ENCODE measurements at places on chromosomes 2 and 18. TPM values are rescaled to one million over a fixed set of nuclear protein-coding genes. Genes with fewer than 3 reads are reported as not detected.

Gene RESP18
- total RNA-seq: not detected

DNA sequence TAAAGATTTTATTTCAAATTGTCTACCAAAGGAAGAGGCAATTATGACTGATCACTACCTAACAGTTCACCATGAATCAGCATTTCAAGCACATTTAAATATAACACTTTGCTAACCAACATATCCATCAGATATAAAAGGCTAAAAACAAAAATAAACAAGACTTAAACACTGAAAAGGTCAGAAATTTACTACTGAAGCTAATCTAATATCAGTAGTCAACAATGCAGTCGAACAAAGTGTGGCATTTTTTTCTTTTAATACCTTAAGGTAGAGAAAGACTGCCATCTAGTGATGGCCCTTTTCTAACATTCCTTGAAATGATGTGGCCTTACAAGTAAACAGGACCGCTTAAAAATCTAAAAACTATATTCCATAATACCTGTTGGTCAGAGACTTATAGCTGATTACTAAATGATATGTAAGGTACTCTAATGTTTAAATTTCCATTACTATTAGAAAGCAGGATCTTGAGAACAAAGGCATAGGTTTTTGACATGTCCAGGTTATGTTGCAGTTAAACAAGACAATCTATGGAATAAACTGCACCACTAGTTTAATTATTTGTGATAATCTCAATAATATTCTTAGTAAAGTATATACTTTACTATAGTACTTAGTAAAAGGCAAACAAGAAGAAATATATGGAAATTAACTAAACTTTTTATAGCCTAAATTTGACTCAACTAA is 80.0 kb downstream of the EXOC6B start:
- no peak for DNase-seq

- DNase-seq: no peak
Observed at GRCh38 chr2:185147361-185147760, 549.0 kb downstream of the ZNF804A start.

- DNase-seq: peak; percentile 20
Observed at GRCh38 chr2:44267796-44268648, 7.3 kb upstream of the SLC3A1 start.

DNA sequence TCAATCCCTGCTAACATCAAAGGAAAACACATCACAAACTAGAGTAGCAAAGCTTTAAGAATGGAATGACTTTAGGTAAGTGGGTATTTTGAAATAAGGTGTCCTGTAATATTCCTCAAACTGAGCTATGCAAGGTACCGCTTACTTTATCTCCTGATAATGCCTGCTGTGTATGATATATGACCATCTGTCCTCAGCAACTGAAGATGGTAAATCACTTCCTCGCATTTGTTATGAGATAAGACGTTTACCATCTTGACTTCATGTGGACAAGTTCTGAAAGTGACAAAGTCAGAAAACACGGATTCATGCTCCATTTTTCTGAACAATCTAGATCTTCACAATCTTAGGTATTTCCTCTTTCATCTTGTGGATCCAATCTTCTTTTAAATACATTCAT is 49.3 kb upstream of the PTPRM start:
- DNase-seq: no peak

GRCh38 chr2:147368306-147368705 is 476.5 kb upstream of the ACVR2A start:
- DNase-seq: no peak

- no peak for DNase-seq
Observed at GRCh38 chr2:62472312-62472711, 33.7 kb downstream of the TMEM17 start.

Gene TNS1
- total RNA-seq: 1,338 TPM

GRCh38 chr18:24063121-24063731 is 48.7 kb downstream of the TTC39C start:
- DNase-seq: no peak

- no peak for DNase-seq
Observed at GRCh38 chr2:177289824-177290628, 25.5 kb upstream of the NFE2L2 start.

Gene GCG
- total RNA-seq: not detected

- DNase-seq: no peak
Observed at GRCh38 chr2:5951471-5951870, 259.3 kb downstream of the SOX11 start.

- no peak for DNase-seq
Observed at GRCh38 chr2:53562407-53562806, 205.2 kb upstream of the CHAC2 start.

DNA sequence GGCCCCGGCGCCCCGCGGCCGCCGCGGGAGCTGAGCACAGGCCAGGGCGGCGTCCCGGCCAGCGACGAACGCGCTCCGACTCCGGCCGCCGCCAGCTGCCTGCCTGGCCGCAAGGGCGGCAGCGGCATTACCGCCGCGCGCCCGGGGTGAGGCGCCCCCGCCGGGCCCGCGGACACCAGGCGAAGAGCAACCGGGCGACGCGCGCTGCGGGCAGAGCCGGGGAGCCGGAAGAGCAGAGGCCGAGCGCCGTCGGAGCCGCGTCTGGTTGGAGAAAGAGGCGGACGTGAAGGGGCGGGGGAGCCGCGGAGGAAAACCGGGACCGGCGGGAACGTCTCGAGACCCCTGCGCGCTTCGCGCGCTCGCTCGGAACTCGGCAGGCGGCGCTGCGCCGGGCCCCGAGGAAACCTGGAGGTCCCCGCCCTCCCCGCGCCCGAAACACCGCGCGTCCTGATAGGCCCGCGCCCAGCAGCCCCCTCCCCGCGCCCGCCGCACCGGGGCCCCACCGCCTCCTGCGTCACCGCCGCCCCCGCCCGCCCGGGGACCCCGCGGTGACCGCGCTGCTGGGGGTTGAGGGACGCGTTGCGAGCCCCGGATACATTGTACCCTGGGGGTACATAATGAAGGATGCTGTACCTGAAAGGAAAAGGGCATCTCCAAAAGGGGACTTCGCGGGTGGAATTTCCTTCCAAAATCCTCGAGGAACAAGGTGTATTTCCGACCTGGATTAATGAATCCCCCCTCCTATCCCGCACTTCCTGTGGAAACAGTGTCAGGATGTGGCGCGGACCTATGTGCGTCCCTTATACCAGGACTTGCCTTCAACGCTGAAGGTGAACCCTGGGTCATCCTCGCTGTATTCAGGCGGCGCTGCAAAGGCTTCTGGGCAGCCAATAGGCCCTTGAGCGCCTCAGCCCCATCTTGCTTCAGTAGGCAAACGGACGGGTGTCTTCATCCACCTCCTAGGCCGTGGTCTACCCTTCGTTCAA is 1.0 kb upstream of the B4GALT6 start:
- peak; percentile 27 for DNase-seq

Gene CASP10
- total RNA-seq: 21.6 TPM

DNA sequence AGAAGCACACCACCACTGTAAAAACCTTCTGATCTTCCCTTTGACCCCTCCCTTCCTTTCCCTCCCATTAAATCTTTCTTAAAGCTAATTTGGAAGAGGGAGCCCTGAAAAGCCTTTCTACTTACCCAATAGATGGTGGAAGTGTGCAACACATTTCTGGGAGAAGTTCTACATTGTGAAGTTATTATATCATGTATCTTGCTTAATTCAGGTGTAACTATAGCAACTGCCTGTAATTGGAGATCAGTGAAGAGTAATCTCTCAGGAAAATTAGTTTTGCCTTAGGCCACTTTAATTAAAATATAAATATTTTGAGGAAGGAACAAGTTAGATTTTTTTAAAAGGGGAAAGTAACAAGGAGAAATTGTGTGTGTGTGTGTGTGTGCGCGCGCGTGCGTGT is 266.0 kb downstream of the SH3BP4 start:
- DNase-seq: no peak

Gene IKZF2
- 2.6 TPM for total RNA-seq

- DNase-seq: no peak
Observed at GRCh38 chr2:168114619-168115018, 132.8 kb downstream of the STK39 start.

GRCh38 chr2:220394433-220394832 is 767.0 kb downstream of the SLC4A3 start:
- DNase-seq: no peak

- no peak for DNase-seq
Observed at GRCh38 chr2:178391701-178392100, 59.3 kb downstream of the PRKRA start.

DNA sequence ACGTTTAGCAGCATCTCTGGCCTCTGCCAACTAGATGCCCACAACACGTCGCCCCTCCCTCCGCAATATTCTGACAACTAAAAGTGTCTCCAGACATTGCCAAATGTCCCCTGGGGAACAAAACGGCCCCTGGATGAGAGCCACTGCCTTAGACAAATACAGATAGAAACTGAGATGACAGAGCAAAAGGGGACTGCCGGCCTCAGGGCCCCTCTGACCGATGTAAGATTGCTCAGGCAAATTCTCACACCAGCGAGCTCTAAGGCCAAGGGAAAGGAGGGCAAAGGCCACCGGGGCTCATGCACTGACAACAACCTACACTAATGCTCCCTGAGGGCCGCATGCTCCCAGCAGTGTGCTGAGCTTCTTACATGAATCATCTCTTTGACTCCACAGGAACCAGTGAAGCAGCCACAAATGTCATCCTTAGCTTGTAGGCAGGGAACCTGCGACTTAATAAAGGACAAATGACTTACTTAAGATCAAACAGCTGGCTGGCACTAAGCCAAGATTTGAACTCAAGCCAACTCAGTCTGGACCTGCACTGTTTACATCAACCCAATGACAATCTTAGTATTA is 228.5 kb downstream of the TTC32 start:
- DNase-seq: peak; percentile 15

DNA sequence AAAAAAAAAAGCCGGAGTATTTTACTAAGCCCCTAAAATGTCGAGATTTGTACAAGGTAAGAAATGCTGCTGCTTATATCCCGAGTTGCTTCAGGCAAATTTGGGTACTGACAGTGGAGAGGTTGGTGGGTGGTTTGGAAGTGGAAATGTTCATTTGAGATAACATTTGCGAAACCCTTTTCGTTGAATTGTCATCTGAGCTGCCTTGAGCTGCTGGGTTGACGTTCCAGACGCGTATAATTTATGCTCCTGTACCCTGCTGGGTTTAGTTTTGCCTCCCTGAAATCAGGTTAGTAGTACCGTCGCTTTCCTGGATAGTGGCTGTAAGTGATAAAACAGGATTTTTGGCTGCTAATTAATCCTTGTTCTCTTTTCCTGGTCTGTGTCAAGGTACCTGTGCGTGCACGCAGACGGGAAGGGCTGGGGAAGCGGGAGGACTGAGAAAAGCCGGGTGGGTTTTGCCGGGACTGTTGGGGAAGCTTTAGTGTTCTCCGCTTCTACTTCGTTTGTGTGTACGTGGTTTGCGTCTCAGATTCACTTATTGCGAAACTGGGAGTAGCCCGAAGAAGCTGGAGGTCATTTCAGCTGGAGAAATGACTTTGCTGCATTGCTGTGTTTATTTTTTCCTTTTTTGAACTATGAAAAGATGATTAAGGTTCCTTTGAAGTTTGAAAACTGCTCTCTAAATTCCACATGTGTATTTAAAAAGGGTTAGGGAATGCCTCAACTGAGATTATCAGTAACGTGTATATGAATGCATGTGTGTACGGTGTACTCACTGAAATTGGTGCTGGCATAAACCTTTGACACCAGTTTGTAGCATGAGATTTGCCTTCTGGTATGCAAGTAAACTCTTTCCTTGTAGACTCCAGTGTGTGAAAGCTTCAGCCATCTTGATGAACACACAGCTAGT is 709 bp downstream of the UGP2 start:
- DNase-seq: peak; percentile 40

Gene RAD51AP2
- 0.69 TPM for total RNA-seq

GRCh38 chr18:25443776-25444175 is 91.8 kb upstream of the ZNF521 start:
- DNase-seq: no peak

DNA sequence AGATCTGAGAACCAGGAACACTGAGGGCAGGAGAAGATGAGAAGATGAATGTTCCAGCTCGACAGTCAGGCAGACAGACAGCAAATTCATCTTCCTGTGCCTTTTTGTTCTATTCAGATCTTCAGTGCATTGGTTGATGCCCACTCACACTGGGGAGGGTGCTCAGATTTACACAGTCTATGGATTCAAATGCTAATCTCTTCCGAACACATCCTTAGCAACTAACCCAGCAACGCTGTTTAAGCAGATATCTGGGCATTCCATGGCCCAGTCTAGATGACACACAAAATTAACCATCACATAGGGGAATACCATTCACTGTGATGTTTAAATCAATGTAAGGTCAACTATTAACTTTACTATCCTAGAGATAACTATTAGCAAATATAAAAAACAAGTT is 571.9 kb downstream of the NYAP2 start:
- no peak for DNase-seq

- no peak for DNase-seq
Observed at GRCh38 chr2:86323273-86324021, 14.0 kb downstream of the REEP1 start.

GRCh38 chr2:11569636-11570035 is 35.8 kb downstream of the GREB1 start:
- DNase-seq: peak; percentile 10

- DNase-seq: no peak
Observed at GRCh38 chr2:216741223-216741593, 45.9 kb upstream of the IGFBP5 start.

GRCh38 chr2:74333175-74333574 is 10.0 kb downstream of the SLC4A5 start:
- DNase-seq: no peak

Gene DQX1
- not detected for total RNA-seq

Gene FNDC4
- total RNA-seq: 7.4 TPM

DNA sequence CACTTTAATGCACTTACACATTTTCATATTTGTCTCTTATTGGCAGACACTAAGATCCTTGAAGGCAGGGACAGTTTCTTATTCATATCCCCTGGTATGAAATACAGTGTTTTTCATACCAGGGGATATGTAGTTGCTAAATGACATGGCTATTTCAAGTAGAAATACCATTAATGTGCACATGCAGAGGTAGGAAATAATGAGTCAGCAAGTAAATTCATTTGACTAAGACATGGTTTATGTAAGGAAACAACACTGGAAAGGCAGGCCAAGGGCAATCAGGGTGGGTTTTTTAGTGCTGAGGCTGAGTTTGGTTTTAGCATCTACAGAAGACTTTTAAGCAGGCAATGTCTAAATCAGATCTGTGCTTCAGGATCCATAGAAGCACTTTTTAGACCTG is 155.9 kb downstream of the WDPCP start:
- no peak for DNase-seq

Gene CYP27C1
- total RNA-seq: not detected

GRCh38 chr2:209208211-209208610 is 215.6 kb upstream of the MAP2 start:
- no peak for DNase-seq

DNA sequence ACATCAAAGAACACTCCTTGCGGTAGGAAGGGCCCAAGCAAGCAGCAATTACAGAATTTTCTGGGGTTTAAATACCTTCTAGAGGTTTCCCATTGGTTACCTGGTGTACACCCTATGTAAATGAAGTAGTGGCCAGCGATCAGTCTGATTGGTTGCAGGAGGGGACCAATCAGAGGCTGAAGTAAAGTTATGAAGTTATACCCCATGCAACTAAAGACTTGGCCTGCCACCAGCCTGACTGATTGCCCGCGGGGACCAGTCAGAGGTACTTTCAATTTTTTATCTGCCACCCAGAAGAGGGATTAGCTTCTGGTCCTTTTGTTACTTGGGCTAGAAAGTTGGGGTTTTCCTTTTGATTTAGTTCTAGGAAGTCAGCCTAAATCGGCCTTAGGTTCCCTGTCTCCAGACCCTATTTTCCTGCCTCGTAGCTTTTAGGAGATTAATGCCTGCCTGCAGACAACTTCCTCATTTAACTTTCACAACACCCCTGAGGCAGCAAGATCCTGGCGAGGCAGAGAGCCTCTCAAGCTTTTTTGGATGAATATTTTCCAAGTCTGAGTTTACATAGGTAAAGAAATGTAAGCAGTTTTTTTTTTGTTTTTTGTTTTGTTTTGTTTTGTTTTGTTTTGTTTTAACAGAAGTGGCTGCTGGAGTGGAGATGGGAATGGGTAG is 1.5 kb upstream of the DGUOK start:
- DNase-seq: no peak

Gene IL36B
- total RNA-seq: not detected
